ENCODE measurements at places on chromosomes 2 and 18.

DNA sequence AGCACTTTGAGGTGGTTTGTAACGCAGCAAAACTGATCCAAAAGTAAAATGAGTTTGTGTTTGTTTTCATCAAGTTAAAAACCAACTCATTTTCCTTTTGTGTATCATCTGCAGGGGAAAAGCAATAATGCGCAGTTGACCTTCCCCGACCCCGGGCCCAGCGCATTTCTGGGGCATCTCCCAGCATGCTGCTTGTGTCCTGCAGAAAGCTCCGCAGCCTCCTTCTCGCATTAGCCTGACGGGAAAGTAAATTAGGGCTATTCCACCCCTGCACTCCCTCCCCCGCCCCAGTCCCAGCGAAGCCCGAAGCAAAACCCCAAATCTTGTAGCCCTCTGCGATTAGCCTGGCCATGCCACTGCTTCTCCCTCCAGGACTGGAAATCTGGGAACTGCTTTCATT is 82.0 kb upstream of the PPM1B start:
- DNase-seq, result no peak

- no peak for DNase-seq
These were observed 5.1 kb downstream of the SERPINB8 start for GRCh38 chr18:63974991-63975390.

DNA sequence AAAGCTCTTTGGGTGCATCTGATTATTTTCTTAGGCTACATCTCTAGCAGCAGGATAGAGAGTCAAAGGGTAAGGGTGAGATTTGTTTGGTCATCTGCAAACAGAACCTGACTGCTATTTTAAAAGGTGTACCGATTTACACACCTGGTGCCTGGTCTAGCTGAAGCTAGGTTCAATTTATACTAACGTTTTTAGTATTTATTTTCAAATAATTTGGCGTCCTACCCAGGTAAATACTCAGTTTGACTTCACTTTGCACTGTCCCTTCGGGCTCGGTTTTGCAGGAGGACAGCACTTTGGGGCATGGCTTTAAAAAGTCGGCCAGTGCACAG is 683 bp downstream of the PTRHD1 start:
- no peak for DNase-seq

GRCh38 chr2:201813996-201814760 is 7.8 kb downstream of the CDK15 start:
- no peak for DNase-seq

GRCh38 chr2:97998431-97999005 is 2.8 kb upstream of the TMEM131 start:
- no peak for DNase-seq

DNA sequence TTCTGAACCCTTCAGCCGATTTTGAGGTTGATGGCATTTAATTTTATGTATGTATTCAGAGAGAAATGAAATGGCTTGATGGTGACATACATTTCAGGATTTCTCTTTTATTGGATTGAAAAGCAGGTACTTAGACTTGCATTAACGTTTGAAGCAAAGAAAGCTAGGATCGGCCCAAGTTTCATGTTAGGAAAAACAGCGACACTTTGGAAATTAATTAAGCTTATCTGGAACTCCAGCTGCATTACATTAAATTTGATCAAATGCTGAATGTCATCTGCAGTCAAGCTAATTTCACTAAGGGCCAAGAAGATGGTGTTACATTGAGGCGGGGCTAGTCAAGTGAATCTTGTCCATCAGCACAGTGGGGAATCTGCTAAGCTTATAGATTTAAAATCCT is 441.8 kb downstream of the IRS1 start:
- DNase-seq, result no peak

- DNase-seq, result no peak
These were observed 60.4 kb downstream of the RHOB start for GRCh38 chr2:20507166-20507692.

- no peak for DNase-seq
These were observed 294.6 kb downstream of the RDH14 start for GRCh38 chr2:18265614-18266586.

- DNase-seq, result no peak
These were observed 24.0 kb upstream of the LPIN1 start for GRCh38 chr2:11722292-11723060.

- no peak for DNase-seq
These were observed 91.9 kb upstream of the STK17B start for GRCh38 chr2:196263181-196263747.

- no peak for DNase-seq
These were observed 20.5 kb upstream of the LRPPRC start for GRCh38 chr2:44016282-44016681.

DNA sequence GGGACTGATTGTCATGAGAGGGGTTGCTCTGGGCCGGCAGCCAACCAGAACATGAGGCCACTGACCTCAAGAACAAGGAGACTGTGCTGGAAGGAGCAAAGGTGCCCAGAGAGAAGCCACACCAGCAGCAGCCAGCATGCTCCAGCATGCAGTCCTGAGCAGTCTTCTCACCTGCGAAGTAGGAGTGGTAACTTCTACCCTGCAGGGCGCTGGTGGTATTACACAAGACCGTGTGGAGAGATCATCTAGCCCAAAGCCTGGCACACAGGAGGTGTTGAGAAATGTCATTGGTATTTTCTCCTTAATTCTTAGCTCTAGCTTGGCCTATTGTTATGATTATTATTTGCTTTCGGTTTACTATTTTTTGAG is 132.7 kb downstream of the TSN start:
- no peak for DNase-seq

DNA sequence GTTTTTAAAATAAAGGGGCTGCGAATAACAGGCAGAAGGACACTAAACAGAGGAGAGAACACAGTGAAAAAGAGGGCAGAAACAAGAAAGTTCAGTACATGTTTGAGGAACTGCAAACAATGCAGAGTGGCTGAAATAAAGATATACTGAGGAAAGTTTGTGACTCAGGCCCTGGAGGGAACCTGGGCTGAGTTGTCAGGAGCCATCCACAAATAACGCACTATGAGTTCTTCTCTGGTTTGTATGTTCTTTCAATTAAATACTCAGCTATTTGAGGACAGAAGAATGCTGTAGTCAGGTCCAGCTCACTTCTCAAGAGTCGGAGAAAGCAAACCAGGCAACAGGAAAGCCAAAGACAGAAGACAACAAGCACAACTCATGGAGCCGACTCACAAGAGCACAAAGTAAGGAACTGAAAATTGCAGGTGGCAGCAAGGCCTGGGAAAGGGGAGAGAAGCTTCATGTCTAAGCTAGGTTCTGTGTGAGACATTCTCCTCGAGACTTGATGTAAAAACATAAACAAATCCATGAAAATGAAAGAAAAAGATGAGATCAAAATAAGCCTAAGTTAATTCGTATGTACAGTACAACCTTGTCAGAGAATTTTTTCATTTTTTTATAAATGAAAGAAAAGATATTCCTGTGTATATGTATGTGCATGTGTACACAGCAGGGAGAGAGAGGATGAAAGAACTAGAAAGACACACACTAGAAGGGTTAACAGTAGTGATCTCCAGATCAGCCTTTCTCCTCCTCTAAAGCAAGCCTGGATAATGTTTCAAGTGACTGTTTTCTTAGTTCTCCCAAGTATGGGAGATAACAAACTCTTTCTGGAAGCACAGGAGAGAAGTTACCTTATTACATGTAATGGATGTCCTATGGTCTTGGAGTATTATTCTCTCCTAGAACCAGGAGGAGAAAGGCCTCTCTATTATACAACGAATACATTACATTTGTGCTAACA is 41.5 kb downstream of the CHN1 start:
- DNase-seq, result no peak

GRCh38 chr2:54618646-54619565 is 104.6 kb upstream of the EML6 start:
- no peak for DNase-seq

DNA sequence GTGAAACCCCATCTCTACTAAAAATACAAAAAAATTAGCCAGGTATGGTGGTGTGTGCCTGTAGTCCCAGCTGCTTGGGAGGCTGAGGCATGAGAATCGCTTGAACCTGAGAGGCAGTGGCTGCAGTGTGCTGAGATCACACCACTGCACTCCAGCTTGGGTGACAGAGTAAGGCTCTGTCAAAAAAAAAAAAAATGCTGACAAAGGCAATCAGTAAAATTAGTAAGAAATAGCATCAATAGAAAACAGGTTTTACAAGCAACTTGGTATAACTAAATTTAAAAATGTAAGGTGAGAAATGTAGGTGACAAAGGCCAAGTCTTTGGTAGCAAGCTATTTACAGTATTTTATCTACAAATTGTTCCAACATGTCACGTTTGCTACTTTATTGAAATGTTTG is 421.4 kb upstream of the RGPD4 start:
- DNase-seq, result no peak

DNA sequence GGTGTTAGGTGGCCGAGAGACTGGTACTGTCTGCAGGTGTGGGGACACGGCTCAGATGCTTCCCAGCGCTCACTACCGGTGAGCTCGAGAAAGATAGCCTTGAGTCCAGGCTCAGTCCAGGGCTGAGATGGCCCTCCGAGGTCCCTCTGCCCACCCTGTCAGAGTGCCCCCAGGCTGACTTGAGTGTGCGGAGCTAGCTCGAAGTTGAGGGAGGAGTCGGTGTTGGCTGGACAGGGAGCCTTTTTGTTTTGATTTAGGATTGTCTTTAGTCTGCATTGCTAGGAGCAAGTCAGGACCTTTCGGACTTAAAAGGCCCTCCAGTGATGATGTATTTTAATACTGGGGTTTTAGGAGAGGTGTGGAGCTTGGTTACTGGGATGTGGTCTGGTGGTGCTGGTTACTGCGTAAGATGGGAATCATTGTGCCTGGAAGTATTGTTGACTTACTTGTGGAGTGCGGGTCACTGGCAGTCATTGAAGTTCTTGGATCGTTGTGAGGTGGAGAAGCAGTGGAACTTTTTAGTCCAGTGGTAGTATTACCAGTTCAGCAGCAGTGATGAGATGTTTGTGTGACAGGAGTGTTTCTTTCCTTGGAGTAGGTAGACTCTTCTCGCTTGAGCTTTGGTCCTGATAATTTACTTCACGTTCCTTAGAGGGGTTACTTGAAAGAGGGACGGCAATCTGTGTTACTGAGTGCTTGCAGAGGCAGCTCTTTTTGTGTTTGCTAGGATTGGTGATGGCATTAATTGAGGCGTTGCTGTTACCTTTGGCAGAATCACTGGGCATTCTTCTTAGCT is 633 bp downstream of the KIAA1328 start:
- no peak for DNase-seq

DNA sequence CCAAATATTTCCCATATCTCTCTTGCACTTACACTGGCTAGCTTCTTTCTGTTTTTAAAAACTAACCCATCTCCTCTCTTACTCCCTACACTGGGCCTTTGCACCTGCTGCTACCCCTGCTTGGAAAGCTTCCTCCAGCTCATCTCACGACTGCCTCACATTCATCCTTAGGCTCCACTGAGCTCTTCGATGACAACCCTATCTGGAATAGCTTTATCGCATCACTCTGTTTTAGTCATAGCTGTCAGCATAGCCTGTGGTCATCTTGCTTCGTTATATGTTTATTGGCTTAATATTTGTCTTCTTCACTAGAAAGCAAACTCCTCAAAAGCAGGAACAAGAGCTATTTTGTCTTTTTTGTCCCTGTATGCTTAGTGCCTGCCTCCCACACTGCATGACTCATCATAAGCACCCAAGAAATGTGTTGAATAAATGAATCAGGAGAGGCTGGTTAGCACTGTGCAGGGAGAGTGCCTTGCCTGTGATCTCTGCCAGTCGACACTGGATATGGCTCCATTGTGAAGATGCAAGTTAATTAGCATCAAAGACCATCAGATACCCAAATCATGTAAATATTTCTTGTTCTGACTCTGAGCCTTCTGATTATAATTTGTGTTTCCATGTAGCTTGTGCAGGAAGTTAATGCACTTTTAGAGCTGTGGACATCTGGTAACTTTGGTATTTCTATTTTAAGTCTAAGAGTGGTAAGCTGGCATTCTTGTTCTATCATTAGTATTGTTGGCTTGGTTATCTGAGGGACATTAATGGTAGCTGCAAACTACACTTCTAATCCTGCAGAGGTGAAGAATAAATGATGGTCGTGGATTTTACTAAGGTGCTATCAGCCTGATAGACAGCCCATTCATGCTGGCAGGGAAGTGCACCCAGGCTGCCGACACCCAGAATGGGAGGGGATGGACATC is 10.3 kb upstream of the DYTN start:
- peak; percentile 52 for DNase-seq

- no peak for DNase-seq
These were observed 159.0 kb downstream of the ZFP36L2 start for GRCh38 chr2:43067254-43068040.
